ENCODE measurements at places on chromosomes 12 and 14.

- no peak for DNase-seq
Observed at GRCh38 chr14:87008965-87009364, 984.0 kb downstream of the GALC start.

GRCh38 chr12:19872621-19873540 lies 433.6 kb downstream of the AEBP2 start:
- no peak for DNase-seq

- no peak for DNase-seq
Observed at GRCh38 chr12:92156139-92156538, 10.5 kb upstream of the BTG1 start.

- DNase-seq = no peak
Observed at GRCh38 chr12:5480218-5480937, 48.5 kb downstream of the NTF3 start.

GRCh38 chr12:54232790-54233189 lies 44.0 kb upstream of the SMUG1 start:
- DNase-seq = no peak

- DNase-seq = peak; percentile 36
Observed at GRCh38 chr12:124359671-124360581, 65.0 kb downstream of the RFLNA start.

- DNase-seq = no peak
Observed at GRCh38 chr14:32934881-32935633, 3.6 kb upstream of the NPAS3 start.

DNA sequence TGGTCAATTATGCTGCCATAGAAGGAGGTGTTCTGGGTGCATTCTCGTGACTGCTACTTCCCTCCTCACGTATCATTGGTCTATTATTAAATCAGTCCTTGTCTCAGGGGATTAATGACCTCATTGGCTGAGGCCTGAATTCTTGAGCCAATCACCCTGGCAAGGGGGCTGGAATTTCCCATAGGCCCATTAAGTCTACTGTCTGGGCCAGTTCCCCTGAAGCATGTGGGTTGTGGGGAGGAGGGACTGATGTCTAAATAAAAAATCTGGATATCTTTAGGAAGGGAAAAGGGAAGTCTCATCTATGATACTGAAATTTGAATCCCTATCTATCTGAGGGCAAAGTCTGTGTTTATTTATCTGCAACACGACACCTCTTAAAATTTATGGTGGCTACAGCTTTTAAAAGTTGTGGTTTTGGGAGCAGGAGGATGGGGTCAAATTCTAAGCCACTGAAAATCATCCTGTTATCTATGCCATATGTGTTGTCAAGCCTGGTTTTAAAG lies 71.9 kb downstream of the DYRK2 start:
- no peak for DNase-seq

- DNase-seq = no peak
Observed at GRCh38 chr12:6226679-6227051, 26.5 kb downstream of the CD9 start.

- no peak for DNase-seq
Observed at GRCh38 chr12:107386569-107386968, 293.2 kb upstream of the CRY1 start.

DNA sequence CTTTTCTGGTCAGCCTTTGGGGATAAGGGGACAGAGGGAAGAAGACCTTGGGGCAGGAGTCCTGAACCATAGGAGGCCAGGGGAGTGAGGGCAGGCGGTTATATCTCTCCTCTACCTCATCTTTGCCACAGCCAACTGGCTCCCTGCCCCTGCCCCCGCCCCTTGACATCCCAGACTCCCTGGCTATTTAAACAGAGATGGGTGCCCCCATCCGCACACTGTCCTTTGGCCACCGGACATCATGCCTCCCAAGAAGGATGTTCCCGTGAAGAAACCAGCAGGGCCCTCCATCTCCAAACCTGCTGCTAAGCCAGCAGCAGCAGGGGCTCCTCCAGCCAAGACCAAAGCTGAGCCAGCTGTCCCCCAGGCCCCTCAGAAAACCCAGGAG lies 1.3 kb downstream of the MYL6B start:
- no peak for DNase-seq

DNA sequence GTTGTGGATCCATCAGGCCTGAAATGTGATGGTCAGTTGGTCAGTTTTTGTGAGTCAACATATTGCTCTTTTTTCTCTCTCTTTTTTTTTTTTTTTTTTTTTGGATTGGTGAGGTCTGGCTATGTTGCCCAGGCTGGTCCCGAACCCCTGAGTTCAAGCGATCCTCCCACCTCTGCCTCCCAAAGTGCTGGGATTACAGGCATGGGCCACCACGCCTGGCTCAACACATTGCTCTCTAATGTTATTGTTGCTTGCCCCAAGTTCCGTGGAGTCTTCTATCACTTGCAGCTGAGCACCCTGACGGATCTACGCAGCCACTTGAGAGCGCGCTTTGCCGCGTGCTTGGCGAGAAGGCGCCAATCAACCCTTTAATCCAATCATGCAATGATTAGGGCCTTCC lies 69.5 kb upstream of the DIO3 start:
- no peak for DNase-seq

- no peak for DNase-seq
Observed at GRCh38 chr12:30797689-30798088, 42.9 kb upstream of the CAPRIN2 start.

- DNase-seq = no peak
Observed at GRCh38 chr12:56954057-56954957, 3.1 kb downstream of the RDH16 start.

DNA sequence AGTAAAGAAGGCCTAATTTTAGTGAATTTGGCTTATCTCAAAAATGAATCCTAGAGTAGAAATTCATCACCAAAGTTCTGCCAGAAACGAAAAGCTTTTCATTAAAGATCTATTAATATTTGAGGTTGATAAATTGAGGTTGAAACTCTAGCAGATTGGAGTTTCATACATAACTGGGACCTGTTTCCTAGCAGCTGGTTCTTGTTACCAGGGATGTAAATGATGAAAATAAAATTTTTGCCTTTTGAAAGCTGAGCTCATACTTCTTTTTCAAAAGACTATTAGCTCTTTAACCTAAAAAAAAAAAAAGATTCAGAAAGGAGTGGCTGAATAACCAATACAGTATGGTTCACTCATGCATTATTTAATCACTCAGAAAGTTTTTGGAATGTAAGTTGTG lies 98.3 kb downstream of the PTGER2 start:
- no peak for DNase-seq

DNA sequence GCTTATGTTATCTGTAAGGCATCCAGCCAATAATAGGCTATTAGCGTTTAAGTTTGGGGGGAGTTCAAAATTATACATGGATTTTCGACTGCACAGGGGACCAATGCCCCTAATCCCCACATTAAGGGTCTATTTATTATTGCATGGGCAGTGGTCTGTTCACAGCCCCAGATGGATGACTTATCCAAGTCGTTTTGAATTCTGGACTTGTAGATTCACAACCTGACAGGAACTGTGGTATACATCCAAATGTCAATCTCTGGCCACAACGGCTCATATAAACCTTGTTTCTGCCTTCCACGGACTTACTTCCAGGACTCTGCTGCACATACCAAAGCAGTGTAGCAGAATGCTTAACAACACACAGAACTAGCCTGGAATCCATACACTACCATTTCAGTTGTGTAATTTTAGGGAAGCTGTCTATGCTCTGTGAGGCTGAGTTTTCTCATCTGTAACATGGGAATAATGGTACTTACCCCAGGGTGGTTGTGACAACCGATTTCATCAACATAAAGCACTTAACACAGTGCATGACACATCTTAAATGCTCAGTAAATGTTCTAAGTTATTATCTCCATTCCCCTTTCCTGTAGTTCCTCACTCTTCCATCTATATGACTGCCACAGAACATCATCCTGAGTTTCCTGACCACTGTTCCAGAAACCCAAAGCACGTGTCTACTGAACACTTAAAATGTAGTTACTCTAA lies 3.7 kb downstream of the DDX24 start:
- no peak for DNase-seq

GRCh38 chr14:97712471-97712870 lies 915.3 kb downstream of the VRK1 start:
- no peak for DNase-seq

- DNase-seq = no peak
Observed at GRCh38 chr12:132367852-132368251, 38.5 kb upstream of the GALNT9 start.

DNA sequence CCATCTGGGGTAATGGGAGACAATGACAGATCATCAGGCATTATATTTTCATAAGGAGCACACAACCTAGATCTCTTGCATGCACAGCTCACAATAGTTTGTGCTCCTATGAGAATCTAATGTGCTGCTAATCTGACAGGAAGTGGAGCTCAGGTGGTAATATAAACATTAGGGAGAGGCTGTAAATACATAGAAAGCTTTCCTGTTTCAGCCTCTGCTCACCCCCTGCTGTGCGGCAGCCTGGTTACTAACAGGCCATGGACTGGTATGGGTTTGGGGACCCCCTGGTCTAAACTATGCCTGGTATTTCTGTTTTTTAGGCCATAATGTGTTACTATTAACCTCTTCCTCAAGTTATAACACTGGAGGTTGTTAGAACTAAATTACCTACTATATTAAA lies 1373.7 kb downstream of the LRFN5 start:
- DNase-seq = no peak

GRCh38 chr12:88544991-88545980 lies 35.0 kb downstream of the KITLG start:
- DNase-seq = no peak

DNA sequence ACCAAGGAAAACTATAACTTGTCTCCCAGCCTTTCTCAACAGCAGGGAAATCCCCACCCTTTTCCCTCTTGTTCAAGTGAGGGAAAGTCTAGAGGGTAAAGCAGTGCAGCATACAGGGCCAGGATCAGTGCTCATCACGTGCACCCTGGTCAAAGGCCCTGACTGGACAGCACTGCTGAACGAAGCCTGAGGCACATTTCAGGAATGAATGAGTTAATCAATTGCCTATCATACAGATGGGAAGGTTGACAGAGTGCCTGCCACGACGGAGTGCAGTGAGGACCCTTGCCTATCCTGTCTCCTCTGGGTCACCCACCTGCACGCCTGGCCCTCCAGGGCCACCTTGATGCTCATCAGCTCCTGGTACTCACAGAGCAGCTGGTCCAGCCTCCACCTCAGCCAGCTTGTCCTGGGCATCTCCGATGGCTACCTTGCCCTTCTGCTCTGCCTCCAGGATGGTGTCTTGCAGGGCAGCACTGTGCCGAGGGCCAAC lies 11.7 kb upstream of the KRT73 start:
- DNase-seq = no peak

- no peak for DNase-seq
Observed at GRCh38 chr14:87066221-87066817, 926.7 kb downstream of the GALC start.

DNA sequence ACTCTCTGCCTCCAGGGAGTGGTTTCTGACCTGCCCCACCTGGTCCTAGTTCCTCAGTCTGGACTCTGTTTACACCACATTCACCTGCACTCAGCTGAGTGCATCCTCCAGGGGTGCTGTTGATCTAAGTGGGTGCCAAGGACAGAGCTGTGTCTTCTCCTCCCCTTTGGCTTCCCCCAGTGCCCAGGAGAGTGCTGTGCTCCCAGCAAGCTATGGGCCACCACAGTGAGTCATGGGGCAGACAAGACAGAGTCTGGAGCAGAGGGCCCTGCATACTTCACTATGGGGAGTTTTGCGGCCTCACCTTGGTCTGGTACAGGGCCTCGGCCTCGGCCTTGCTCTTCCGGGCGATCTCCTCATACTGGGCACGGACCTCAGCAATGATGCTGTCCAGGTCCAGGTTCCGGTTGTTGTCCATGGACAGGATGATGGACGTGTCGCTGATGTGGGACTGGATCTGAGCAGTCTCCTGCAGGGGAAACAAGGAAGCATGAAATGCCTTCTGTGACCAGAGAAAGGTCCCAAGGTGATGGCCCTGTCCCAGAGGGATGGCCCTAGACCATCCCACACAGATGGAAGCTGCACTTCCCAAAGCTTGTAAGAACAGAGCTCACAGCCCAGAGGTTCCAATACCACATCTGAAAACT lies 4.9 kb downstream of the KRT73 start:
- DNase-seq = no peak

- no peak for DNase-seq
Observed at GRCh38 chr14:69643430-69644200, 32.2 kb downstream of the SUSD6 start.

DNA sequence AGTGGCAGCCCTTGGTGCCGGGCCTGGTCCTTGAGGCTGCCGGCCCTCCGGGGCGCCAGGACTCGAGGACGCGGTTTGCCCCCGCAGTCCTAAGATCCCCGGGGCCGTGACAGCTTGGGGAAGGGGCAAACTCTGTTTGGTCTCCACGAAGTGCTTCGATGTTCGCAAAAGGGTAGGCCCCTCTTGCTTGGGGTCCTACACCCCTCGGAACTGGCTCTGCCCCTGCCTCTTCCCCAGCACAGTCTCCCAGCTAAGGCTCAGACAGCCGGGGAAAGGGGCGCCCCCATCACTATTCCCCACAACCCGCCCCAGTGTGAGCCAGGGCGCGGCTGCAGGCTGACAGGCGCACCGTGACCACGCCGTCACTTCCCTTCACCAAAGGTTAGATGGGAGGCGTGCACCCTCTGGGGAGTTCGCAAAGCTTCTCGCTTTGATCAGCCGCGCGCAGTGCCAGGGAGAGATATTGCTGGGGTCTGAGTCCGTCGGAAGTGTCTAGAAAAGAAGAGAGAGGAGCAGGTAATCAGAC lies 7.2 kb upstream of the OTX2 start:
- no peak for DNase-seq

- DNase-seq = peak; percentile 87
Observed at GRCh38 chr12:89529738-89530137, 3.9 kb upstream of the POC1B start.

DNA sequence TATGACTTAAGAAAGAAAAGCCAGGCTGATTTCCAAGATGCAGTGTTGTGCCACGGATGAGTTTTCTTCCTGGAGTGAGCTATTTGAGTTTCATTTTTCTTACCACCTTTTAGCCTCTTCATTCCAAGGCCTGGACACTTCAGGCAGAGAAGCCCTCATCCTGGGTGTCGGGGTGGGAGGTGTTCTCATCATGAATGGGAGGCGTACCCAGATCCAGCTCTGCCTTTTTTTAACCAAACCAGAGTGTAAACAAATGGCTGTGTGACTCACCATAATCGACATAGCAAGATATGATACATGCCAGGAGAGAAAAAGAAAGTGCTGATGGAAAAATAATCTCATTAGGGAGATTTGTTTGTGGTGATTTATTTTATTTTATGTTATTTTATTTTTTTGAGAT lies 79.9 kb downstream of the ARF6 start:
- no peak for DNase-seq

DNA sequence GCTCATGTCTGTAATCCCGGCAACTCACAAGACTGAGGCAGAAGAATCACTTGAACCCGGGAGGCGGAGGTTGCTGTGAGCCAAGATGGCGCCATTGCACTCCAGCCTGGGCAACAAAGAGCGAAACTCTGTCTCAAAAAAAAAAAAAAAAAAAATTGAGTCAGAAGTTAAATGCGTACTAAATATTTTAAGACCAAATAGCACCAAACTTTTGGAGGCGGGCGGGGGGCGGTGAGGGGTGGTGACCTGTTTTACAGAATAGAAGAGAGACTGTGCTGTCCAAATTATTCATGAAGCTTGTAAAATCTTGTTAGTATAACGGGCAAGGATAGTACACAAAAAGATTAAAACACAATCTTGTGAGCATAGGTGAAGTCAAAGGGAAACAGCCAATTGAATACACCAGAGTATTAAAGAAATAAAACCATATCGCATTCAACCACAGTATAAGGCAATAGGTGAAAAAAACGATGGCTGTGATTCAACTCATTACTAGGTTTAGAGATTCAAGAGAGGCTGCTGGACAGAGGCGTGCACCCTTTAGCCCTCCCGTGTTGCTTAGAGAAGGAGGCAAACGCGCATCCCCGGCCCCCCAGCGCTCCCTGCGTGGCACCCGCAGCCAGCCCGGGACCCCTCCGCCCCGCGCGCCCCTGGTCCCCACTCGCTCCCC lies 571 bp downstream of the ZNF891 start:
- DNase-seq = no peak

Measured in hippocampal formation (tissue), 2 donors.